ENCODE measurements at places on chromosomes 13 and 19. TPM values are rescaled to one million over a fixed set of nuclear protein-coding genes. Genes with fewer than 3 reads are reported as not detected.

CLPTM1 gene
- total RNA-seq: 204 TPM

SYNGR4 gene
- 21.8 TPM for total RNA-seq

ZNF506 gene
- total RNA-seq: 28.9 TPM

KLK14 gene
- 0.63 TPM for total RNA-seq

DCLK1 gene
- total RNA-seq: 4.5 TPM

ZIK1 gene
- total RNA-seq: 15.1 TPM

CDC34 gene
- total RNA-seq: 249 TPM

ZNF285 gene
- total RNA-seq: 7.9 TPM

CBARP gene
- 5.2 TPM for total RNA-seq

SH2D3A gene
- 7.5 TPM for total RNA-seq
